ENCODE measurements at places on chromosomes 1 and 21.

GRCh38 chr21:38363693-38364092 is 106.9 kb downstream of the KCNJ15 start:
- no peak for DNase-seq

- peak; percentile 63 for DNase-seq
Observed at GRCh38 chr1:30697571-30698376, 25.6 kb downstream of the MATN1 start.

- DNase-seq, result no peak
Observed at GRCh38 chr1:23123528-23123927, 45.1 kb downstream of the LUZP1 start.

- DNase-seq, result peak; percentile 66
Observed at GRCh38 chr1:224168859-224169380, 14.1 kb upstream of the DEGS1 start.

DNA sequence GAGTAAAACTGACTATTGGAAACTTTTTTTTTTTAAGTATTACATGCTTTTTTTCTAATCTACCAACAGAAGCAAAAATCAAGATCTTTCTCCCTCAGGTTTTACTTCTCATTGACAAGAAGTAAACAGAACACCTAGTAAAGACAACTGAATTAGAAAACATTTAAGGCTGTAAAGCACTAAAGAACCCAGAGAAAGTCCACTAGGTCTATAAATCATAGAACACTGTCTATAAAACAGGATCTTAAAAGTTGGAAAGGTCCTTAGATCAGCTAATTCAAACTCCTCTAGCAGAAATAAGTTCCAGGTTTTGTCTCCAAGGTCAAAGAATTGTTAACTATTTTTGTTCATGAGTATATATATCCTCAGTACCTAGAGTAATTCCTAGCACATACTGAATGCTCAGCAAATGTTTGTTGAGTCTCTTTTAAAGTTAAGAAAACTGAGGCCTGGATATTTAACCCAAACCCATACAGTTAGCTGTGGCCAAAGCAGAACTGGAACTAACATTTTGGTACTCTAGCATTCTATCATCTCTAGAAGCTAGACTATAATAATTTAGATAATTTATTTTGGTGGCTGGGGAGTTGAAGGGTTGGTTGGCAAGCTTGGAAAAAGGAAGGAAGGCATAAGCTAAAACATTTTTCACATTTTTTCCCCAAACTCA is 3.0 kb downstream of the EPS15 start:
- DNase-seq, result no peak

DNA sequence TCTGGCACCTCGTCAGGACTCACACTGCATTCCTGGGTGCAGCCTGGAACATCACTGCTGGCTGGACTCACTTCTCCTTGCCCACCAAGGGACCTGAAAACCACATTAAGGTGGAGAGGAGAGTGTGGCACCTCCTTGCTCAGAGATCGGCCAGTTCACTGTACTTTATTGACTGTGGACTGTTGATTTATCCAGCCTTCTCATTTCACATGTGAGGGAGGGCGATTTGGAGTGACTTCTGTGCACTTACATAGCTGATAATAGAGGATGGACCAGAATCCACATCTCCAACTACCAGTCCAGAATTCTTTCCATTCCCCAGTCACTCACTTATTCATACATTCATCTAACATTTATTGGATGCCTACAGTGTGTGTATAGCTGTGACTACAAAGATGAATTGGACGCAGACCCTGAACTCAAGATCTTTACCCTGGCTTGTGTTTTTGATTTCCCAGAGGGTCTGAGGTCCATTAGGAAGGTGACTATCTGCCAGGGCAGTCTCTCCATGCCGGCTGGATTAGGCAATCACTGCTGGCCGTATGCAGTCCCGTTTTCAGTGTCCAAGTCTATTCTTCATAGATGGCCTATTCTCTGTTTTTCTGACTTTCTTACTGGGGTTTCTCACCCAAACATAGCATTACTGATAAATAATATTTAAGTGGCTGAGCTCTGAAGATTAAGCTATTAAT is 233.5 kb upstream of the SGIP1 start:
- DNase-seq, result peak; percentile 53

DNA sequence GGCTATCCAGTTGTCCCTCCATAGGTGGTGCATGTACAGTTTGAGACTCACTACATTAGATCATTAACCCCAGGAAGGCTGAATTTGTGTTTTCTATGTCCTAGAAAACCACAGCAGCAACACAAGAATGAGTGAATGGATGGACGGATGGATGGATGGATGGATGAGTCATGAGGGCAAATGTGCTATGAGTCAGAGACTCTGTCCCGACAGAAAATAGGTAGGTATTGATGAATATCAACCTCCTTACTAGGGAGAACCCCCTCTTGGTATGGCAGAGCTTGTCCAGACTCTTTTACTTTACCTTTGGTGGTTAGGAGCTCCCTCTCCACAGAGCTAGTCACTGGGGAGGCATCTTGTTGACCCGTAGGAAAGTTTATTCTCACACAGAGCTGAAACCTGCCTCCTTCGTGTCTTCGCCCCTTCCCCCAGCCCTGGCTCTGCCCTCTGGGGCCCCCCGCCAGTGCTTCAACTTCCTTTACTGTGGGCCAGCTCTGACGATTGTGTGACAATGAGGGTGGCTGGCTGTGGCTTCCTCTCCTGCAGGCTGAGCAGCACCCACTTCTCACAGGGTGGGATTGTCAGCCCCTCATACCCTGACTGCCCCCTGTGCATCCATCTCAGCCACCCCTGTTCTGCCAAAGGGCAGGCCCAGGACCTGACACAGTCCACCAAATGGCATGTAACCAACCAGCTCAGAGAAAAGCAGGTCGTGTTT is 145.2 kb downstream of the FOXD2 start:
- DNase-seq, result no peak

DNA sequence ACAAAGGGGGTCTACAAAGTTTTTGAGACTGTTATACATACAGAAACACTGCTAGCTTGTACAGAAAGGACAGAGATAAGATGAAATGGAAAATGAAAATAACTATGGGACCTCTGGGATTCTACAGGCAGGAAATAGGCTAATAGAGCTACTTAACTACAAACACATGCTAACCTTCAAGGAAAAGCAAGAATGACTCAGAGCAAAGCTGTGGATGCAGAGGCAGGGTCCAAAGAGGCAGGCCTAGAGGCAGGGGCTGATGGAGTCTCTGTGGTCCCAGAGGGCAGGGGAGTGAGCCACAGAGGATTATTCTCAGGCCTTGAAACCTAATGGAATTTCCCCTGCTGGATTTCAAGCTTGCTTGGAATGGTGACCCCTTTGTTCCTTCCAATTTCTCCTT is 18.7 kb upstream of the GOLT1A start:
- peak; percentile 65 for DNase-seq

GRCh38 chr21:39232861-39233291 is 49.6 kb upstream of the PSMG1 start:
- DNase-seq, result peak; percentile 25

- DNase-seq, result no peak
Observed at GRCh38 chr1:159646687-159647086, 59.1 kb downstream of the APCS start.

- DNase-seq, result peak; percentile 66
Observed at GRCh38 chr1:246971090-246971721, 36.7 kb downstream of the ZNF695 start.

DNA sequence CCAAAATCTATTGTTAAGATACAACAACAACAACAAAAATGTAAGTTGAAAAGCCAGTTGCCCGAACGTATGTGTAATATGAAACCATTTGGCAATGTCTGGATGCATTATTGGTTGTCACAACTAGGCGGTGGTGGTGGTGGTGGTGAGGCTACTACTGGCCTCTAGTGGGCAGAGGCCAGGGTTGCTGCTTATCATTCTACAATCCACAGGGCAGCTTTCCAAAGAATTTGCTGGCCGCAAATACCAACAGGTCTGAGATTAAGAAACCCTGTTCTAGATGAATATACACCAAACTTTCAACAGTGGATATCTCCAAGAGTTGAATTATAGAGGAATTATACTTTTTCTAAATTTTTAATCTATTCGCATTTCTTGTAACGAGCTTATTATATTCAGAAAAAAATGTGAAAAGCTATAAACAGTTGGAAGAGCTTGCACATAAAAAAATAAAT is 26.8 kb upstream of the ZNF697 start:
- peak; percentile 92 for DNase-seq

- peak; percentile 32 for DNase-seq
Observed at GRCh38 chr21:41164981-41165655, 2.8 kb upstream of the BACE2 start.

GRCh38 chr1:61426254-61426653 is 298.7 kb downstream of the TM2D1 start:
- DNase-seq, result no peak

DNA sequence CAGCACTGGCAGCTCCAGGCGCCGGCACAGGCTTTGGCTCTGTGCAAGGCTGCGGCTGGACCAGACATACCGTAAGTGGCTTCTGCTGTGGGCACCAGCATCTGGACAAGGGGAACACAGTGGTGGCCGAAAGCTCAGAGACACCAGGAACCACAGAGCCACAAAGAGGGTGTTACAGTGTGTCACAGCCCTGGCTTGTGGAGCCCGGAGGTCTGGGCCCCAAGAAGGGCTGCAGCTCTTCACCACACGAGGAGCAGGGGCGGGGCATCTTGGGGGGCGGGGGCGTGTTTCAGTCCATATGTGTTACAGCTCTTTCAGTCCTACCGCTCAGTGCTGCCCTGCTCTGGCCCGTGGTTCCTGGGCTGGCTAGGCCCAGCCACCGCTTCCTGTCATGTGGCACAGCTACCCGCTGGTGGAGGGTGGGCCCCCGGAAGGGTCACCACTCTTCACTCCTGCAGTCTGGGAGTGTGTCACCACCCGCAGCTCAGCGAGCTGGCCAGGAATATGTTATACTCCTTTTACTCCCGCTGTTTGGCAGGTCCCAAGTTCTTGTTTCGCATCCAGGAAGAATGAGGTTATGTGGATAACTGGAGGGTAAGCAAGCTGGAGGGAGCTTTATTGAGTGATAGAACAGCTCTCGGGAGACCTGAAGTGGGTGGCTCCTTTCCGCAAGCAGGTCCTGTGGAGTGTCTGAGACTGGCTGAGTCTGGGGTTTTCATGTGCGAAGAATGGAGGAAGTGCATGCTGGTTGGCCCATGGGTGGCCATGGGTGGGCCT is 3.3 kb upstream of the LSM10 start:
- peak; percentile 98 for DNase-seq

- DNase-seq, result no peak
Observed at GRCh38 chr1:15014516-15014915, 139.0 kb upstream of the TMEM51 start.

GRCh38 chr21:35236090-35236489 is 187.0 kb upstream of the RUNX1 start:
- no peak for DNase-seq

- DNase-seq, result no peak
Observed at GRCh38 chr1:243930822-243931671, 81.0 kb upstream of the AKT3 start.

DNA sequence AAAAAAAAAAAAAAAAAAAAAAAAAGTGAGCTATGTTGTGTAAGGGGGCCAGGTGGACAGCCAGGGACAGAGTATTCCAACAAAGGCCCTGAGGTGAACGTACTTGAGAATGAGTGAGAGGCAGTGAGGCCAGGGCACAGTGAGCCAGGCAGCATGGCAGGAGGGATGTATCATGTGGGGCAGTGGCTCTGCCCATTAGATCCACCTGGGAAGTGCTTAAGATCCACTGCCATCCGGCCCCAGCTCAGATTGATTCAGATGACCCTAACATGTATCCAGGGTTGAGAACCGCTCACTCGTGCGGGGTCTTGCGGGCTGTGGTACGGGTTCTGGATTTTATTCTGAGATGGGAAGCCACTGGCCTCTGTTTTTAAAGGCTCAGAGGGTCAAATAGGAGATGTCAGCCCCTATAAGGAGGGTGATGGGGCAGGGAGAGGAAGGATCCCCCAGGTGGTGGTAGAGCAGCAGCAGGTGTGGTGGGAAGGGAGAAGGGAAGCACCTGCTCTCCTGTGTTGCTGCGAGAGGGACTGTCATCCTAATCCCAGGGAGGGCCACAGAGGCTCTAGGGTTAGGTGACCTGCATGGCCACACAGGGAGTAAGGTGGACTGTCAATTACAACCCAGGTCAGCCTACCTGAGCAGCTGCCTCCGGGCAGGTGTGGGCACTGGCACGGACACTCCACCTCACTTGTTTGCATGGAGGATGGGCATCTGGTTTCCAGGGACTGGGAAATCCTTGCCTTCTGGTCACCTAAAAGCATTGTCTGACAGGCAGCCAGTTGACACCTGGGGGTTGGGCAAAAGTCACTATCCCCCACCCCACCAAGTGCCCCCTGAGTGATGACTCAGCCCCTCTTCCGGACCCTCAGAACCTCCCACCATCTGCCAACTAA is 31.6 kb downstream of the CDK18 start:
- no peak for DNase-seq

DNA sequence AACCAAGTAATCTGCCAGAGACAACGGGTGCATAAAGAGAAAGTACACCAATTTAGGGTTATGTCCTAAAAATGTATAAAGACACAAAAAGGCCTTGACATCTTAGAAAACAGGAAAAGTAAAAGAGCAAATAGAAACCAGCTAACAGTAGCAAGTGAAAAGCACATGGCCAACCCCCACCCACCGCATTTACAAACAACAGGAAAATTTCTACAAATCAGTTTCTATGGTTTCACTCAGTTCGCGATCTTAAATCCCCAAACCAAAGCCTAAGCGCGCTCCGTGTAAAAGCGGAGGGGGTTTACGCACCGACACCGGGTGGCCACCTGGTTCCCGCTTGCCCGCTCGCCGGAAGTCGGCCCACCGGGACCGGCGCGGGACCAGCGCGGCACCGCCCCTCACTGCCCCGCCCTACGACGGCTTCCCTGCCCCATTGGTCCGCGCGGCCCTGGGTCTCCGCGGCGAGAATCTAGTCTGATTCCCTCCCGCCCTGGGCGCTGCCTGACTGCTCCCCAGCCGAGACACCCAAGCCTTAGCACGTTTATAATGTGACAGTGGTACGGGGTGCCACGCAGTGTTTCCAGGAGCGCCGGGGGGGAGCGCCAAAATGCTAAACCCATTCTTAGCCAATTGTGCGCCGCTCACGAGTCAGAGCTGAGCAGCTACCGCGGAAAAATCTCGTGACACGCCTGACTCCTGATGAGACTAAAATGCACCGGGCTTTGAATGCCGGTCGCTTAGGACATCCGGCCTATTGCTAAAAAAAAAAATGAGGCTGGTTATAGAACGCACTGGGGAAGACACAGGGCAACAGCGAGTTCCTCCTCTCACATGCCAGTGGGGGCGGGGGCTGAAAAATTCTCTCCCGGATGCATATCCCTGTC is at the start of gene GART:
Gene GART, minus strand, starts transcription at position 362 of the 884 bp plus-strand sequence. CDS start 2,802 bp downstream, outside the sequence.
- DNase-seq, result peak; percentile 92

- DNase-seq, result peak; percentile 62
Observed at GRCh38 chr1:85894651-85895050, 186.4 kb upstream of the ZNHIT6 start.

- no peak for DNase-seq
Observed at GRCh38 chr1:6474815-6475282, 8.9 kb upstream of the TNFRSF25 start.

DNA sequence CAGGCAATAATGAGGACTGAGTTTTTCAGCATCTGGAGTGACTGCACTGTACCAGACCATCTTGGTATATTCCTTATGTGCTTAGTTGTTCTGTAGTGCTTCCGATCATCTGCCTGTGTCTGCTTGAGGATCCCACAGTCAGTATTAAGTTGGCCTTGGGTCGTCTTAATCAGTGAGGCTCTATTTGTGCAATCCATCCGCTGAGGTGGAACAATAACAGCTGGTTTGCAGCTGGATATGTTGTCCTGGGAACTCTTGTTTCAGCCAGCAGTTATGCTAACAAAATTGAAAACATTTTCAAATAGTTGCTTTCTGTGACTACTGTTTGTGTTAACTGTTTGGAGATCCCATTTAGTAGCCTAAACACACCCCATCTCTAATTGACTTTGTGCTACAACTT is 73.7 kb downstream of the LAMC1 start:
- peak; percentile 74 for DNase-seq
